ENCODE measurements at places on chromosomes 1 and 21.

GRCh38 chr1:199009447-199009846, 370.6 kb downstream of the PTPRC start:
- DNase-seq = no peak

- no peak for DNase-seq
These were observed 290.2 kb downstream of the KIF26B start for GRCh38 chr1:245444945-245445344.

DNA sequence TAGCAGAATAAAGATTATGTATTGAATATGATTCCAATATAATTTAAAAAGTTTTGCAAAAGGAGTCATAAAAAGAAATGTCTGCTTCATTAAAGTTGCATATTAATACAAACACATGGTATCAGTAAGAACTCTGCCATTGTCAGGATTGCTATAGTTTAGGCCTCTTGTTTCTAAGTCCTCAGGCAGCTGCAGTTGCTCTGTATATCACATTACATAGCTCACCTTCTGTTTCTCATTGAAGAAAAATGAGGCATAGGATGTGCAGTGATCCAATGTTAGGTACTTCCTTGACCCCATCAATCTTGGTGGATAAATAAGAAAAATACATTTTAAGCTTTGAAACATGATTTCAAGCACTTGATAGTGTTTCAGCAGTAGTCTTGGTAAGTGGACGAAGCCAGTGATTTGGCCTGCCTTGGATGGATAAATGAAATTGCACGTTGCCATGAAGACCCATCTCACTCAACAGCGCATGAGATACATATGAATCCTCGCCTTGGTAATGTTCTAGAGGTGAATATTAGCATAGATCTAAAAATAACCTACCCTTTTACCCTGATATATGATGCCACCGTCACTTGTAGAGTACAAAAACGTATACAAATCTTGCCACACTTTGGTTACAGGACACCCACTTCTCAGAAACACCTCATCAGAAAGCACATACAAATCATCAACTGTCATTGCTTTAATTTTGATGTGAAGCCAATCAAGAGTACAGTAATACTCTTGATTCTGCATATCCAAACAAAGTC, 25.3 kb downstream of the ZFYVE9 start:
- no peak for DNase-seq

GRCh38 chr1:106876384-106876783, 180.1 kb upstream of the PRMT6 start:
- no peak for DNase-seq

DNA sequence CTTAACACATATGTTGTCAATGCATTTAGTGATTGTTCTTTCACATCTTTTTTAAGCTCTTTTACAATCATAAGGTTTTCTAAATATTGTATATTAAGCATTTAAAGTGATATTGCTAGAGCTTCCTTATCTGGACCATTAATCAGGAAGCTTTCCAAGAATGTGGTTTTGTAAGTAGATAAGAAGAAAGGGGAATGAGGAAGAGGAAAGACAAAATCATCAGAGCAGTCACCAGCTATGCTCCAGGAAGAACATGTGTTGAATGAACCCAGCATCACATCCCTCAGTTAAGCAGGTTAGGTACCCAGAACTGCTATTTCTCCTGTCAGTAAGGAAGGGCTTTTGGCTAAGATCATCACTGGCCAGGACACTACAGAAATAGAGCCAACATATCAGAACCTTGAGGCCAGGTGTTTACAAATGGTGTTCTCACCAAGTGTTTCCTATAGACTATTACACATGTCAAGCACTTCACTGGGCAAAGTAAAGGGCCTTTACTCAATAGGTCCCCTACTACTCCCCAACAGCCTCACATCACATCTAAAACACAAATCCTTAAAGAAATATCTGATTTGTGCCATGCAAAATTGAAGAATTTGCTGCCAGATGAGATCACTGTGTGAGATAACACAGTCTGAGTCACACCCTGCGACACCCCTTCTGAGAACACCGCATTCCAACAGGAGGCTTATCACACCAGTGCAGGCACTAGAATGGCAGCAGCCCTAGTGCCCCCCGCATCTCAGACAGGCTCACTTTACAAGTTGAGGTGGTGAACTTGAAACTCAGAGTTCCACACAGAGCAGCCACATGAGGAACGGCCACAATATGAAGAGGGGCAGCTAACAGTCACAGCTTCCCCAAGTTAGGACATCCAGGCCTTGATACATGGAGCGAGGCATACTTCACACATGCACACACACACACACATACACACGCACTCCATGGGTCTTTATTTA, 1.8 kb upstream of the SPRR2A start:
- DNase-seq = no peak

GRCh38 chr21:25560271-25560685, 47.0 kb downstream of the MRPL39 start:
- DNase-seq = no peak

DNA sequence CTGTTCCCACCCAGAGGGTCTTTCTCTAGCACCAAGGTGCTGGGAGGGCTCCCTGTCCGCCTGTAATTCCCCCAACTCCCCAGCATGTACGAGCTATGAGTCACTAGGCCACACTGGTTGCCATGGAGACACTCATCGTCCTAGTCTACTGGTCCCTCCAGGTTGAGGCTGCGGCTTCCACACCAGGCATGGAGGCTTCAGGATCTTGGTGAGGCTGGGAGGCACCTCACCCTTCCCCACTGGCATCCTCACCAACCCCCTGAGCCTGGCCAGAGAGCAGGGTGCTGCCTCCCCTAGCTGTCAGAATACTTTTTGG, 75.6 kb upstream of the KAZN start:
- DNase-seq = no peak

GRCh38 chr1:107251083-107251482, 110.2 kb downstream of the NTNG1 start:
- DNase-seq = no peak

- DNase-seq = no peak
These were observed 6.2 kb upstream of the TMEM200B start for GRCh38 chr1:29129916-29130315.

GRCh38 chr1:30907481-30908315, 860 bp downstream of the SDC3 start:
- peak; percentile 45 for DNase-seq

GRCh38 chr1:30888391-30888790, 20.2 kb downstream of the SDC3 start:
- no peak for DNase-seq

- DNase-seq = no peak
These were observed 208.7 kb upstream of the KCTD3 start for GRCh38 chr1:215358356-215358755.

- DNase-seq = no peak
These were observed 15.8 kb downstream of the RCC1 start for GRCh38 chr1:28521502-28522164.

DNA sequence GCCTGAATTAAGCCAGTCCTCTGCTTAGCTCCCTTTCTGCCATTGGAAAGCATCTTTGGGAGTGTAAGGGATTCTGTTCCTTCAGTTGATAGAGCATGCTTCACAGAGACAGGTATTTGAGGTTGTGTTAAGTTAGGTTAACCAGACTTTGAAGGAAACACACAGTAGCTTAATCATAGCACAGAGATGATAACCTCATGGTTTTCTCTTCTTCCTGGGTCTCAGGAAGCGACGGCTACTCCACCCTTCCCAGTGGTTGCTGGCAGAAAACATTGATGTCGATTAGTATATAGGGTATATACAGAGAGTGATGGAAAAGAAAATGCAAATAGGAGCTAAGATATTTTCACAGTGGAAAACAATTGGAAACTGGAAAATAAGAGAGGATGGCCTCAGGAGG, 42.0 kb downstream of the S1PR1 start:
- DNase-seq = peak; percentile 46

- DNase-seq = no peak
These were observed 42.9 kb downstream of the IER5 start for GRCh38 chr1:181131255-181131941.

GRCh38 chr1:214472364-214472763, 79.0 kb downstream of the PTPN14 start:
- DNase-seq = no peak

DNA sequence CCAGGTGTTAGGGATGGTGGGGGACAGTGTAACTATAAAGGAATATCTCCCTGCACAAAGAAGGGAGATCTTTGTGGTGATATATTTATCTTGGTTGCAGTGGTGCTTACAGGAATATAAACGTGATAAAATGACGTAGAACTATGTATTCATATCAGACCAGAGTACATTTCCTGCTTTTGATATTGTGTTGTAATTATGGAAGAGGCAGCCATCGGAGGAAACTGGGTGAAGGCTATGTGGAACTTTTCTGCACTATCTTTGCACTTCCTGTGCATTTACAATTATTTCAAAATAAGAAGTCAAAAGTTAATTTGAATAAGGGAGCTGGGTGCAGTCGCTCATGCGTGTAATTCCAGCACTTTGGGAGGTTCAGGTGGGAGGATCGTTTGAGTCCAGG, 37.6 kb downstream of the NDUFS5 start:
- no peak for DNase-seq

DNA sequence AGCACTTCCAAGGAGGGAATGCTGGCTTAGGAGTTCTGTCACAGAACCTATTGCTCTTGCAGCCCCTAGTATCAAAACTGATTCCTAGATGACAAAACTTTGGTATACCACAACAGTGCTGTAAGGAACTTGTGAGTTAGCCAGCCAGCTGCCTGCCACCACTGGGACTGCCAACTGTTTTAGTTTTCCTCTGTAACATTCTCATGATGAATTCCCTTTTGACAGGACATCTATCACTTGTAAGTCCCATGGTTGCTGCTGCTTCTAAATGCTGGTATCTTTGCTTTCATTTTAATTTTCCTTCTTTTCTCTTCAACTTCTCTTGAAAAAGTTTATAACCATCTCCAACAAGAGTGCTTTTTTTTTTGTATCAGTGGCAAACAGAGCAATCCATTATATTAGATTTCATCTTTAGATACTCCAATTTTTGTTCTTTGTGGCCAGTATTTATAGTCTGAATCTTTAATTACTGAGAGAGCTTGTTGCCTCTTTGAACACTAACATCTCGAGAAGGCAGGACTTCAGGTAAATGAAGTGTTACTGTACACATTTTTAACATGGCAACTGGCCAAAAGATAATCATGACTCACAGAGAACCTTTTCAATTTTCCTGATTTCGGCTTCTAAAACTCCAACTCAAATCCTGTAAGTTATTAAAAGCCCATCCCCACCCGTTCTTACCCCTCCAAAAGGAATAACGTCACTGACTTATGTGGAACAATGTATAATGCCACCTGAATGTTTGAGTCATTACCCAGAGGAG, 19.8 kb downstream of the DBT start:
- no peak for DNase-seq

- peak; percentile 60 for DNase-seq
These were observed at the start of gene CD164L2 for GRCh38 chr1:27383039-27383605. Gene CD164L2, minus strand, starts transcription at chr1:27383333. Its CDS starts 94 bp downstream, at chr1:27383239.

- DNase-seq = no peak
These were observed 1004.0 kb downstream of the KCNT2 start for GRCh38 chr1:195604287-195604686.

DNA sequence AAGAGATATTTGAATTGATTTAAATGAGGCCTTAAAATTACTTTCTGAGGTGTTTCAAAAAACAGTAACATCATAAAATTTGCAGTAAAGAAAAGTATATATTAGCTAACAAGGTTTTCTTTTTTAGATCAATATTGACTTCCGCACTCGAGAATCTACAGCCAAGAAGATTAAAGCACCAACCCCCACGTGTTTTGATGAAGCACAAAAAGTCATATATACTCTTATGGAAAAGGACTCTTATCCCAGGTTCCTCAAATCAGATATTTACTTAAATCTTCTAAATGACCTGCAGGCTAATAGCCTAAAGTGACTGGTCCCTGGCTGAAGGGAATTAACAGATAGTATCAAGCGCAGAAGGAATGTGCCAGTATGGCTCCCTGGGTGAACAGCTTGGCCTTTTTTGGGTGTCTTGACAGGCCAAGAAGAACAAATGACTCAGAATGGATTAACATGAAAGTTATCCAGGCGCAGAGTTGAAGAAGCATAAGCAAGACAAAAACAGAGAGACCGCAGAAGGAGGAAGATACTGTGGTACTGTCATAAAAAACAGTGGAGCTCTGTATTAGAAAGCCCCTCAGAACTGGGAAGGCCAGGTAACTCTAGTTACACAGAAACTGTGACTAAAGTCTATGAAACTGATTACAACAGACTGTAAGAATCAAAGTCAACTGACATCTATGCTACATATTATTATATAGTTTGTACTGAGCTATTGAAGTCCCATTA, 3.6 kb downstream of the RGS1 start:
- no peak for DNase-seq

DNA sequence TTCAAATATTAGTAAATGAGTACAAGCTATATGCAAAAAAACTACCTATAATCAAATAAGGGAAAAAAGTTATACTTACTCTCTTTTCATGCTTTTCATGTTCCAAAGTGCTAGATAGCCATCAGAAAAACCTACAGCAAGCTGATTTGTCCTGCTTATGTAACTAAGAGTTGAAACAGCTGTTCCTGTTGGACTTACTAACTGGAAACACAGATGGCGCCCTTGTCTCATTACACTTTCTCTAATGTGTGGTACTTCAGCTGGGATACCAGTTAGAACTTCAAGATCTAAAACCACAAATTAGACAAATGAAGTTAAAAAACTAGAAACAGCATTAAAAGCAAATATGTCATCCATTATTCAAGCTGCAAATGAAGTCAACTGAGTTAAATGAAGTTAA, 24.3 kb downstream of the AHCTF1 start:
- DNase-seq = no peak

DNA sequence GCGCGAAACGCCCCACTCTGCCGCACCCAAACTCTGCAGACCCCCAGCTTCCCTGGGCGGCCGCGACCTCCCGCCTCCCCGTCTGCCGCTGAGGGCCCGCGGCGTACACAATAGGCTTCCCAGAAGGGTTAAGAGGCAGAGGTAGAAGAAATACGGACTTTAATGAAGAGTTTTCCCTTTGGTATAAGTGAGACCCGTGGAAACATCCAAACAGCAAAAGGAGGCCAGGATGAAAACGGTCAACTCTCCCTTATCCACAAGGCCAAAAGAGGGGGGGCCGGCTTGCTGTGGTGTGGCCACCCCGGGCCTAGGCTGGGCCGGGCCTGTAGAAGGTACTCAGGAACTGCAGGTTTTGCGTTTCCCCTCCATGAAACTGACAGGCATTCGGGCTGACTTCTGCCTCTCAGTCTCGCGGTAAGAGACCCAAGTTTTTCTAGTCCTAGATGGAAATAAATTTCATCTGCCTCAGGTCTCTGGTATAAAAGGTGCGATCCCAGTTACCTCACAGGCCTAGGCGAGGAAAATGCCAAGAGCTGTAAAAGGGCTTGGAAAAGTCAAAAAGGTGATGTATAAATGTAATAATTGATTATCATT, 671 bp upstream of the PYGO2 start:
- no peak for DNase-seq

- no peak for DNase-seq
These were observed 260.7 kb upstream of the CSF3R start for GRCh38 chr1:36743286-36744005.

Measured in CD8-positive, alpha-beta memory T cell (primary cell).